ENCODE measurements at places on chromosomes 12 and 14.

GRCh38 chr14:75280291-75280830 lies 1.7 kb downstream of the FOS start:
- no peak for DNase-seq

DNA sequence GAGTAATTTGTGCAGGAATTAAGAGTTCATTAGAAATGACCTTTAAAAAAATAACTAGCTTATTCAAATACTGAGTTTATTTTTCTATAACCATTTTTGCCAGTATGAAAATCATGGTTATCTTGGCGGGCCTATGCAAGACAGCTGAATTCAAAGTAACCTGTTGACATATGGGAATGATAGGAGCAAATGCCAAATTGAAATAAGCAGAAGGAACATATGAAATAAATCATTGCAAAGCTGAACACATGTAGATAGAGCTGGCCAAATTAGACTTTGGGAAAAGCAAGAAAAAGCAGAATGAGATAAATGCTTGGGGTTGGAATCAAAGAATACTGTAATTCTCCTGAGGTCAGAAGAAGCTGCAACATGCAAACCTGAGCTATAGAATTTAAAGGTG lies 372.5 kb downstream of the ADAMTS20 start:
- DNase-seq, result no peak

- no peak for DNase-seq
Measured at GRCh38 chr12:11870041-11870451, 200.7 kb upstream of the BCL2L14 start.

GRCh38 chr12:26719852-26720251 lies 113.1 kb downstream of the ITPR2 start:
- no peak for DNase-seq

DNA sequence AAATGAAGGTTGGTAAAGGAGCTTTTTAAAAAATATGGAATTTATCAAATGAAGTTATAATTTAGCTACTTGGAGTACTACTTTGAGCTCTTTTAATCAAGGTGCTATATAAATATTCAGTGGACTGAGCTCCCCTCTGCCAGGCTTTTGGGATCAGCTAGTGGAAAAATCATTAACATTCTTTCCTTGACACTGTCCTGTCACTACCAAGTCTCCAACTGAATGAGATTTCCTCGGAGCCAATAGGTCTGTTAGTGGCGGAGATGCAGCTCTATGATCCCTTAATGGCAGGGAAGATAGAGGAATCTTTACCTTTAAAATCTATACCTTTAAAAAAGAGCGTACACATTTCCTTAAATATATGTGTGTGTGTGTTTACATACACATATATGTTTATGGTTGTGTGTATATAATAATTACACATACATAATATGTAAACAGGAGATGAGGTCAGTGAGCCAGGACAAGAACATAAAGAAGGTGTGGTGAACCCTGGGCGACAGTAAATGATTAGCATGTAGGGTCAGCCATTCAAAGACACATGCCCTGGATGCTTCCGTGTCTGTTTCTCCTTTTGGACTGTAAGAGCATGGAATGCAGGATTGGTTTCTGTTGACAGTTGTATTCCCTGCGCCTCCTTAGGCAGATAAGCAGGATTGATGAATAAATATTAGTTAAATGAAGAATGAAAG lies 47.7 kb upstream of the ATP2A2 start:
- DNase-seq, result no peak

- DNase-seq, result peak; percentile 15
Measured at GRCh38 chr12:80763874-80764273, 47.2 kb downstream of the MYF5 start.

GRCh38 chr12:50637870-50638481 lies 125.9 kb upstream of the ATF1 start:
- no peak for DNase-seq

DNA sequence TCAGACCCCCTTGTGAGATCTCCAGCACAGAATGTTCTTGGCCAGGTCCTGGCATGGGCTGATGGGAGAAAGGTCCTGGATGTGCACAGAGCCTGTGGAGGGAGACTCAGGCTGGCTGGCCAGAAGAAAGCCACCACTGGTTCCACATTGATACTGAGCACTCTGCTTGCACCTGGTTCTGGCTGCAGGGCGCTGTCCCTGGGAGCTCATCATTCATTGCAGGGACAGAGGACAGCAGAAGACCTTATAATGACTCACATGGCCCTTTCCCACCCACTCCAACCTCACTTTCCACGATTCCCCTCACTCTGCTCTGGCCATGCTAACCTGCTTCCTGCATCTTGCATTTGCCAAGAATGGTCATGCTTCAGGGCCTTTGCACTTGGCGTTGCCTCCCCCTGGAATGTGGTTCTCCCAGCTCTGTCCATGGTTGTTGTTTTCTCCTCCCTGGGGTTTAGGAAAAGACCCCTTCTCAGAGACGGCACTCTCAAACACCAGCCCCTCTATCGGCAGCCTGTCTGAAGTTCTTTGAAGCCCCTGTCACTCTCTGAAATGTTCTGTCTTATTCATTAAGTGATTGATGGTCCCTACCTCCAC lies 10.3 kb downstream of the KRT7 start:
- no peak for DNase-seq

DNA sequence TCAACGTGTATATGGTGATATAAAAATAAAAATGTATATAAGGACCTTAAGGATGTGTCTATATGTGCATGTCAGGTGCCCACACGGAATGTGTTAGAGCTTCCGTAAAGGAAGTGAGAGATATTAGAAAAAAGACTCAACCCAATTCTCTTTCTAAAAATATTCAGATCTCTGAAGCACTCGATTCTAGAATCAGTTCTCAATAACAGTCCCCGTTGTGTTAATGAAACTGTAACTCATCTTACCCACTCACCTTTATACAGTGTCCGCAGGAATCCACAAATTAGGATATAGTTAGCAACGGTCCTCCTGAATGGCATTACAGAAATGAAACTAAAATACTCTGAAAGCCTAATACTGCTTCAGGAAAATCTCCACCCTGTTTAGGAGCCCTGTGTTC lies 29.3 kb downstream of the GRIN2B start:
- DNase-seq, result no peak

- DNase-seq, result peak; percentile 60
Measured at GRCh38 chr12:48351022-48351708, 446 bp upstream of the ZNF641 start.

DNA sequence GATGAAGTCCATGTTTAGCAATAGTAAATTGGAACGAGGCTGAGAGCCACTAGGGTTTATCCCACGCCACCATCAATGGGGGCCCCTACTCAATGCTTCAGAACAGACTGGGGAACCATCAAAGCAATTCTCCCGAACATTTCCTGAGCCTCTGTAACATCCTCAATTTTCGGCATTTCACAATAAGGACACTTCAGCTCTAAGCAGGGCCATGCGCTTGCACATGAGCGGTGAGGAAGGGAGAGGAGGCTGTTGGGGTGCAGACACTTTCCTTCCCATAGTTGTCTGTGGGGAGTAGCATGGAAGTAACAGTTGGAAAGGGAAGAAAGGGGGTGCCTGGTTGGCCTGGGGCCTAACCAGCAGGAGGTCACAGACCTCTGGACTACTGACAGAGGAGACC lies 129.9 kb upstream of the PRMT8 start:
- DNase-seq, result no peak

- DNase-seq, result no peak
Measured at GRCh38 chr12:78636231-78636855, 228.2 kb upstream of the SYT1 start.

DNA sequence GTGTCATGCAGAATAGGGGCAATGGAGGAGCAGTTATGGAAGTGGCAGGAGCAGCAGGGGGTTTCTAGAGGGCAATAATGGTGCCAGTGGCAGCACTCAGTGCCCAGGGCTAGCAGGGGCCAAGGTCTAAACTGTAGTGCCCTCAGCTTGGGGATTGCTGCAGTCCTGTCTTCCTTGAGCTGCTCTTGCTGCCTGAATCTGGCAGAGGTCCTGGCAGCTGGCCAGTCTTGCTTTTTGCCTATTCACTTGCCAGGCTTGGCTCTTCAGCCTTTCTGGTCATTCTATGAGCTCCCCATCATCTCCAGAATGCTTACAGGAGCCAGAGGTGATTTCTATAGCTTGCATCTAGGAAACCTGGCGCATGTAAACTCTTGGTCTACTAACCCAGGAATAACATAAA lies 72.0 kb downstream of the SUDS3 start:
- DNase-seq, result no peak

- DNase-seq, result no peak
Measured at GRCh38 chr12:114221136-114221833, 184.7 kb downstream of the TBX5 start.

DNA sequence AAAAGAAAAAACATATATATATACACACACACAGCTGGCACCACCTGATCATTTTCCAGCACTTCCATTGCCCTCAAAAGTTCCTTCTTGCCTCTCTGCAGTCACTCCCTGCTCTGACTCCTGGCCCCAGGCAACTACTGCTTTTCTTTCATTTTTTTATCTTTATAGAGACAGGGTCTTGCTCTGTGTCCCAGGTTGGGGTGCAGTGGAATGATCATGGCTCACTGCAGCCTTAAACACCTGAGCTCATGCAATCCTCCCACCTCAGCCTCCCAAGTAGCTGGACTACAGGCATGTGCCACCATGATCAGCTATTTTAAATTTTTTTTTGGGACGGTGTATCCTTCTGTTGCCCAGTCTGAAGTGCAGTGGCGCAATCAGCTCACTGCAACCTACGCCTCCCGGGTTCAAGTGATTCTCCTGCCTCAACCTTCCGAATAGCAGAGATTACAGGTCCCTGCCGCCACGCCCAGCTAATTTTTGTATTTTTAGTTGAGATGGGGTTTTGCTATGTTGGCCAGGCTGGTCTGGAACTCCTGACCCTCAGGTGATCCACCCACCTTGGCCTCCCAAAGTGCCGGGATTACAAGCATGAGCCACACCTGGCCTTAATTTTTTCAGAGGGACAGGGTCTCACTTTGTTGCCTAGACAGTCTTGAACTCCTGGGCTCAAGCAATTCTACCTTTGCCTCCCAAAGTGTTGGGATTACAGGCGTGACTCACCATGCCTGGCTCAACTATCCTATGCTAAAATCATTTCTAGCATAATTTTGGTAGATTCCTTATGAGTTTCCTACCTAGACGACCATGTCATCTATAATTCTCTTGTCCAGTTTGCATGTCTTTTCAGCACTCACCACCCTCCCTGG lies 7.8 kb downstream of the HSP90AA1 start:
- no peak for DNase-seq

GRCh38 chr12:118398940-118399339 lies 22.6 kb downstream of the SUDS3 start:
- no peak for DNase-seq

GRCh38 chr14:106879241-106879640 lies 1352.9 kb downstream of the TMEM121 start:
- no peak for DNase-seq

GRCh38 chr12:57813971-57814772 lies 4.4 kb downstream of the AVIL start:
- no peak for DNase-seq

- DNase-seq, result peak; percentile 44
Measured at GRCh38 chr14:93655078-93655750, 133.1 kb downstream of the PRIMA1 start.

DNA sequence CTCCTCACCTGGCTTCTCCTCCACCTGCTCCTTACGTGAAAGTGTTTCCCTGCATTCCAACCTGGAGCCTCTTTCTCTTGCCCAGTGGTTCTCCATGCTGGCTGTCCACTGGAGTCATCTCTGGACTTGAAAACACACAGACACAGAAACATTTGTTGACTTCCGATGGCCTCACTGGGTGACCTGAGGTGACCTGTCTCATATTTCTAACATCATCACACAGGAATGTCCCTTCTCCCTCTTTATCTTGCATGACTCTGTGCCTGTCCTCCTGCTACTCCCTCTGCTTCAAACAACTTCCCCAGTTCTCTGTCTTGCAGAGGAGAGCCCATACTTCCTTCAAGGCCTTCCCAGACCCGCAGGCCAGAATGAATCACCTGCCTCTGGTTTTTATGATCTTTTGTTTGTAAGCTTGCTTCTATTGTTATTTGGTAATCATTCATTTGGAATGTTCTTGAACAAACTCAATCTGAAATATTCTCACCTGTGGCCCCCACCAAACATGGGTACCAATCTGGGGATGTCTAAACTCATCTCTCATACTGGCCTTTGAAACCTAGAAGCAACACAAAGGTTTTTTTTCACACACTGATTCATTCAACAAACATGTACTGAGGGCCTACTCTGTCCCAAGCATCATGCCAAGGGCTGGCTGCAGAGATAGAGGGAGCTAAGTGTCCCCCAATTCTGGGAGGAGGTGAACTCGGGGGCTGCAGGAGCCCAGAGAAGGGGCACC lies 9.7 kb upstream of the RIN3 start:
- no peak for DNase-seq

DNA sequence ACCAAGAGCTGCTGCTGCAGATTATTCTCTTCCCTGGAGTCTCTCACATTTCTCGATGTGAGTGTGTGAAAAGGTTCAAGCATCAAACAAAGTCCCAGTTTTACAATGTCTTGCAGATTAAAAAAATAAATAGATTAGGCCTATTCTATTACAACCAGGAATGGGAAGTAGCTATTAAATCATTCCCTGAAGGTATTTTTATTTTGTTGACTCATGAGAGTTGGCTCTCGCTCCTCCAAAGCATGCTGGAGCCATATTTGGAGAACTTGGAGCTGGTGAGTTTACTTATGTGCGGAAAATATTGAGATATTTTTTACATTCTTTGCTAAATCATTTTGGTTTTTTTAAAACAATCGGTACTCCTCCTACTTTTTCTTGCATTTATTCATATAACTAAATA lies 572.3 kb downstream of the ETNK1 start:
- DNase-seq, result no peak

GRCh38 chr14:101813171-101813759 lies 51.8 kb downstream of the PPP2R5C start:
- DNase-seq, result no peak

DNA sequence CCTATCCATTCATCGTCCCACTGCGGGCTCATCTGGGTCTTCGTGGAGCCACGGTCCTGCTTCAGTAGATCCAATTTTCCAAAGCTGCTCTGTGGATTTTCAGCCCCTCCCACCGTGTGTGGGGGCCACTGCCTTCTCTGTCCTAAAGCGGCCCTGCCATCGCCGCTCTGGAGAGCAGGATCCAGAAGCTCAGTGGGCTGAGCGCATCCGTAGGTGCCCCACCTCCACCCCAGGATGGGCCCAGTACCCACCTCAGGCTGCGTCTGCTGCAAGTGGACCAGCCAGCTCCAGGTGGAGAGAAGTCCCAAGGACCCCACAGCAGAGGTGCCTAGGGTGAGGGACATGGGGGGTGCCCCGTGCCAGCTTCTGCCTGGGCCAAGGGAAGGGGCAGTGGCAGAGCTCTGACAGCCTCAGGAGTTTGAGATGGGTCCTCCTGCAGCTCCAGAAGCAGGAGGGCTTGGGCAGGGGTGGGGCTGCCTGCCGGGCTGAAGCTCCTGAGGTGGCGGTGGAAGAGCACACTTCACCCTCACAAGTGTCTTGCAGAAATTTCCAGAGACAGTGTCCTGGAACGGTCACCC lies 148.1 kb upstream of the C14orf180 start:
- no peak for DNase-seq

GRCh38 chr12:42691991-42692557 lies 102.5 kb upstream of the PRICKLE1 start:
- no peak for DNase-seq

DNA sequence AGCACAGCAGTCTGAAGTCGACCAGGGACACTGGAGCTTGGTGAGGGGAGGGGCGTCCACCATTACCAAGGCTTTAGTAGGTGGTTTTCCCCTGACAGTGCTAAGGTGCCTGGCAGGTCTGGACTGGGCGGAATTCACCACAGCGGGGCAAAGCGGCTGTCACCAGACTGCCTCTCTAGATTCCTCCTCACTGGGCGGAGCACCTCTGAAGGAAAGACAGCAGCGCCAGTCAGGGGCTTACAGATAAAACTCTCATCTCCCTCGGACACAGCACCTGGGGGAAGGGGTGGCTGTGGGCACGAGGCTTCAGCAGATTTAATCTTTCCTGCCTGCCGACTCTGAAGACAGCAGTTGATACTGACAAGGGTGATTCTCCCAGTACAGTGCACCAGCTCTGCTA lies 39.1 kb downstream of the DDHD1 start:
- DNase-seq, result no peak

Measured in neural crest cell (in vitro differentiated cells).